ENCODE measurements at places on chromosomes 3 and 15.
A peak's percentile ranks its signal among the peaks of the same experiment; 100 is the strongest.

DNA sequence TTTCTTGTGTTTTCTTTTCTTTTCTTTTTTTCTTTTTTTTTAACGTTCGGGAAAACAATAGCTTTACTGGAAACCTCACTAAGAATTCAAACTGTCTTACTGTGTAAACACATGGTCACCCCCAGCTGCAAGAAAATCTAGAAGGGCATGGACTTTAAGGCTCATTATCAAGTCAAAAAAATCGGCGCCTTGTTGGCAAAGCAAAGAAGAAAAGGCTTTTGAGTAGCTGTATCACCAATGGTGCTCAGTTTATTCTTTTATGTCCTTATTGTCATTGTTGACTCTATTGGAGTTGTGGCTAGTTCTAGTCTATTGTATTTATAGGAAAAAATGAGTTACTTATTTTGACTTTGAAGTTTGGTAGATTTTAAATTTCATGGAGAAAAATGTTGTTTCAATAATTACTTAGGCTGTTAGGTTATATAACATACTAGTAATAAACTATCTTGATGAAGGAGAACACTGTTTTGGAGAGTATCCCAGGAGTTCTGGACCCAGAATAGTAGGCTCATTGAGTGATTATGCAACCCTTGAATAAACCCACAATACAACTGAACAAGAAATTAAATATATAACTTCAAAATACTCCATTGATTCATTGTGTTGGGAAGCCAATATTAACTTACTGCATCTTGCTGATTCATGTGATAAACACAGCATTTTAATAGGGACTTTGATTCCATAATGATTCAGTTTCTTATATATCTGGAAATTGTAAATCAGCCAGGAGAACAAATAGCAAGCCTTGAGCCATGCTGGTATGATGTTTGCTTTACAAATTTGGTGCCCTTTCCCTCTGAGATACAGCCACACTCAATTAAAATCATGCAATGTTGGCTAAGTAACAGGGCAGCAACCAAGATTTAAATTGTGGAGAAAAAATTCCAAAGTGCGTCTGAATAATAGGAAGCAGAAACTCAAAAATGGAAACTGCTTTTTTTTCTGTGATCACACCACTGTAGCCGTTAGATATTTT lies 27.8 kb upstream of the GOLIM4 start:
- DNase-seq, result no peak

- no peak for DNase-seq
These were observed 168.4 kb upstream of the WNT5A start for GRCh38 chr3:55655544-55655943.

GRCh38 chr15:100683434-100683833 lies 81.0 kb downstream of the ASB7 start:
- no peak for DNase-seq

GRCh38 chr3:148208975-148209374 lies 488.7 kb upstream of the AGTR1 start:
- DNase-seq, result no peak

DNA sequence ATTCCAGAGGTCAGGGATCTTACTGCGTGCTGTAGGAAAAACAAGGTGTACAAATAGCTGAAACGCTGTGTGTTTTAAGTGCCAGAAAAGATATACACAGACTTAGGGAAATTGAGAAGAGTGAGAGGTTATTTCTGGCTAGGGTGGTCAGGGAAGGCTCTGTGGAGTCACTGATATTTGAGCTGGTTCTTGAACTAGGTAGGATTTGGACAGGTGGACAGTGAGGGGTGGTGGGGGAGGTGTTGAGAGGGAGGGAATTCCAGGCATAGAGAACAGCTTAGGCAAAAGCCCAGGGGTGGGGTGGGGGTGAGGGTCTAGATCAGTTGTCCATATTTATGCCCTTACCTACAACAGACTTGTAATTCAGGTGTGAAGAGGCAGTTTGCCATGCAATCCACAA lies 7.0 kb downstream of the SEMA6D start:
- no peak for DNase-seq

- DNase-seq, result peak; percentile 48
These were observed 79.4 kb upstream of the ATP11B start for GRCh38 chr3:182713743-182714517.

- no peak for DNase-seq
These were observed 70.2 kb upstream of the MYZAP start for GRCh38 chr15:57521503-57521902.

DNA sequence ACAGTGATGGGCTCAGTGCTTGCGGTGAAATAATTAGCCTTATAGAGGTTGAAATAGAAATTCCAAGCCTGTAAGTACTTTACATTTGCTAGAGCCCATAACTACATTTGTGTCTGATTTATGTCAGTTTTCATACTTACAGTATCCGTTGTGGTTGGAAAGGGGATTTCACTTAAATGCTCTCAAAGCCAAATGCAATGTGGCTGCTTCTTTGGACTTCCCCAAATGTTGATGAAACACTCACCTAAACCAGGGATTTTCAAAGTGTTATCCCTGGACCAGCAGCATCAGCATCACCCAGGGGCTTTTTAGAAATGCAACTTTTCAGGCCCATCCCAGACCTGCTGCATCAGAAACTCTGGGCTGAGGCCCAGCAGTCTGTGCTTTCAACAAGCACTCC lies 378.7 kb downstream of the MCTP2 start:
- DNase-seq, result no peak

- no peak for DNase-seq
These were observed 112.6 kb downstream of the SQOR start for GRCh38 chr15:45747426-45747825.

DNA sequence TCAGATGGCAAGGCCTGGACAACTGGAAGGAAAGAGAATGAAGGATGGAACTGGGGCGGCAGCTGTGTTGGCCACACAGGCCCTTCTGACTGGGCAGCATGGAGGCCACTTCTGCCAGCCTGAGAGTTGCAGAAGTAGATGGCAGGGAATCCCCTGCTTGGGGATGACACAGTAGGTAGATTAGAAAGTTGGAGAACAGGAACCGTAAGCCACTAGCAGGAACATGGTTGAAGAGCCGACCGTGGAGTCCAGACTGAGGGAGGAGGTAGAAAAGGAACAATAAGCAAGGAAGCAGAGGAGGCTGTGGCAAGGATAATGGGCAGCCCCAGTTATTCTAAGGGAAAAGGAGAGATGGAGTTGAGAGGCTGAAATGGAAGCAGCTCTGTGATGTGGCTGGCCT lies 26.4 kb upstream of the ZNF774 start:
- DNase-seq, result no peak

GRCh38 chr15:82177291-82178010 lies 85.1 kb downstream of the EFL1 start:
- DNase-seq, result peak; percentile 18

- DNase-seq, result peak; percentile 77
These were observed 25.4 kb downstream of the ADPGK start for GRCh38 chr15:72758182-72758581.

DNA sequence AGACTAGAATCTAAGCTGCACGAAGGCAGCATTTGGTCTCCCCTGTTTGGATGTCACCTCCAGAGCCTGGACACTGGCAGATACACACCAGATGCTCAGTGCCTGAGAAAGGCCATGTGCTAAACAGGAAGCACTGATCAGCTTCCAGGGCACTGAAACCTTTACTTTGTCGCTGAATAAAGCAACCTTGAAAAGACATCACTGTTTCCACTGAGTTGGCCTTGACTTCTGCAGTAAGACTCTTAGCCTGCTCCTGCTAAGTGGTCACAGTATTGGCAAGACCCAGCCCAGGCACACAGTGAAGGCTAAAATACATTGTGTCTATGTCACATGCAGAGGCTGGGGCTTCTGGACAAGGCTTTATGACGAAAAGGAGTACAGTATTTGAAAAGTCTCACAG lies 104.3 kb upstream of the ICE2 start:
- DNase-seq, result no peak

DNA sequence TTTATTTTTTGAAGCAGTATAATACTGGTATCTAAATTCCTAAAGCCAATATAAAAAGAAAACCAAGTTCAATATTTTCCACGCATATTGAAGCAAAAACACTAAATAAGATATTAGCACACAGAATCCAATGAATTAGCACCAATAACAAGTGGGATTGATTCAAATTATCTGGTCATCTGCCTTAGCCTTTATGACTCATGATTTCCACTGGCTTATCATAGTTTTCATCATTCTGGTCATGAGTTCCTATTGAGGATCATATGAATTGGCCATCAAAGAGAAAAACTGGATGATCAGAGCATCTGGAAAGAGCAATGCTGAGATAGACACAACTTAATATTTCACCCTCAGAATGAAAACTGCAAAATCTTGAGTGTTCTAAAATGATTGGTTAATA lies 809.9 kb downstream of the MCTP2 start:
- no peak for DNase-seq

- no peak for DNase-seq
These were observed 34.7 kb downstream of the GRAMD1C start for GRCh38 chr3:113873293-113873692.

- DNase-seq, result no peak
These were observed 10.1 kb downstream of the AADACL2 start for GRCh38 chr3:151743855-151744254.

DNA sequence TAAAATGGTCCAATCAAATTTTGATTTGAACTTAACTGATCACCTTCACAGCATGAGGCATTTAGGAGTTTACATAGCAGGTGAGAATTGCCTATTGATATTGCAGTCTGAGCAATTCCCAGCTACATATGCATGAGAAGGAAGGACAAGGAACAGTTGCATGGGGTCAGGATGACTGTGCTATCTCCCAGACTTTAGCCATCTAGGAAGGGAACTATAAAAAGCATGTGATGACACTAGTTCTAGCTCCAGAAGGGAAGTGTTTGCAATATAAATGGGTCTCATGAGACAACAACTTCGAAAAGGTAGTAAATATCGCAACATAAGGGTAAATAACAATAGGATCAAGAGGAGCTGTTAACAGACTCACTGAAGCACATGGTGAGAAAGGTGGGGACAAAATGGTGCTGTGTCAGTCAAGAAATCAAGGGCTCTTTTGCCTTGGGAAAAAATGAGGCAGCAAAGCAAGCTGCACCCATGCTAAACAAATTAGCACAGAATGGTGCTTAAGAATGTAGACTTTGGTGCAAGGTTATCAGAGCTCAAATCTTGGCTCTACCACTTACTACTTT lies 90.4 kb upstream of the SLC2A2 start:
- no peak for DNase-seq

- DNase-seq, result no peak
These were observed 74.1 kb downstream of the MSL2 start for GRCh38 chr3:136122006-136122405.

DNA sequence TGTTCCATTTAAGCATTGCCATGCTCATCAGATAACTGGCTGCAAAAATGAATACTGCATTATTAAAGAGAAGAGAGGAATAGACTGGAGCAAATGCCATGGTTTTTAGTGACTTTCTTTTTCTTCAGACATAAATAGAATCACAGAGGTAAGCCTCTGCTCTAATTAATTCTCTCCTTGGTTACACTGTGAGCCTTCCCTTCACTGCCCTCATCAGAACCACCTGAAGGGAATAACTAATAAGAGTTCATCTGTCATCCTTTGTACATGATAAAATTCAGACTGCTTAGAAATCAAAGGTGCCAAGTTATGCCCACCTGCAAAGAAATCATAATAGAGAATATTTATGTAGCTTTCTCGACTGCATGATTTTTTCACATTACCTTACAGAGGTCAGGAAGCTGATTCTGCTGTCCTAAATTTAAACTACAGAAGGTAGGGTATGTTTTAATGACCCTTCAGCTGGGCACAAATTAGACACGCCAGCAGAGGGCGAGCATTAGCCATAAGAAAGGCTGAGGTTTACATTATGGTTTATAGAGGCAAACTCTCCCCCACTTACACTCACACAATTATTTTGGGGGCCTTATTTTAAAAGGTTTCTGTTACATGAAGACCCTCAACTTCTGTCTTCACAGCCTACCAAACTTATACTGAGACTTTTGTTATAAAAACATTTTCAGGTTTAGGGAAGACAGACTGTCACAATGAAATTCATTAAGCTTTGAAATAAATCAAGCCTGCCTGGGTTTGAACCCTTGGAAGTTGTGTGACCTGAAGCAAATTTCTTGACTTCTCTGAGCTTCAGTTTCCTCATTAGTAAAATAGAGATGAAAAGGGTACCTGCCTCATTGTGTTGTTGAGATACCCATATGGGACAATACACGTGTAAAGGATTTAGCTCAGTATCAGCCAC lies 15.3 kb upstream of the UNC13C start:
- peak; percentile 6 for DNase-seq

- DNase-seq, result no peak
These were observed 114.8 kb downstream of the EOMES start for GRCh38 chr3:27607370-27607769.

DNA sequence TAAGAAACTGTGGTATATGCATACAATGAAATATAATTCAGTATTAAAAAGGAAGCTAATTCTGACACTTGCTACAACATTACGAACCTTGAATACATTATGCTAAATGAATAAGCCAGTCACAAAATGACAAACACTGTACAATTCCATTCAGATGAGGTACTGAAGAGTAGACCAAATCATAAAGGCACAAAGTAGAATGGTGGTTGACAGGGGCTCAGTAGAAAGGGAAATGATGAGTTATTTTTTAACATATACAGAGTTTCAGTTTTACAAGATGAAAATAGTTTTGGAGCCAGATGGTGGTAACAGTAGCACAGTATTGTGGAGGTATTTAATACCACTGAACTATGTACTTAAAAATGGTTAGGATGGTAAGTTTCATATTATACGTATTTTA lies 254.6 kb upstream of the RBMS3 start:
- no peak for DNase-seq

DNA sequence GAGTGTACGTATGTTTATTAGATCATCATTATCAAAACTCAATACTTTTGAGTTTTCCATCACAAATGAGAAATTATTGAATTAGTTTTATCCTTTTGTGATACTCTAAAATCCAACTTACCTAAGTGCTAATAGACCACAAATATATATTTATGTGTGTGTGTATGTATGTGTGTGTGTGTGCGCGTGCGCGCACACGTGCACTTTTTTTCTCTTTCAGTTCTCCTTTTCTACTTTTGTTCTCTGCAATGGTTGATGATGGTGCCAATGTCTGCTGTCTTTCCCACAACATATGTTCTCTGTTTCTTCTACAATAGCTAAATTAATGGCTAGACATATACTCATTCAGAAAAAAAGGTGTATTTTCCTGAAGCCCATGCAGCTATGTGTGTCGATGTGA lies 571.6 kb upstream of the ARPP21 start:
- no peak for DNase-seq

GRCh38 chr3:159861369-159861987 lies 127.2 kb upstream of the IL12A start:
- no peak for DNase-seq

DNA sequence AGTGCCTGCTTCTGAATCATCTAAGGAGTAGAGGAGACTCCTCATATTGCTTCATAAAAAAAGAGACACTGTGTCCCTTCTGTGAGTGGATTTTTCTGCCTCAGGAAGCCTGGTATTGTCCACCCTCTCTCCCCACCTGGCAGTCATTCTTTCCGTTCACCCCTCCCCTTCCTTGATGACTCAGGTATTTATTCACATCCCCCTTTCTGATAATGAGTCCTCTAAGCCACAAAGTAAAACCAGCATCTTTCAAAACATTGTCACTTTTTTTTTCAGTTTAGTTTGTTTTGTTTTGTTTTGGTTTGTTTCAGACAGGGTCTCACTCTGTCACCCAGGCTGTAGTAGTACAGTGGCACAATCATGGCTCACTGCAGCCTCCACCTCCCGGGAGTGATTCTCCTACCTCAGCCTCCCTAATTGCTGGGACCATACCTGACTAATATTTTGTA lies 65.2 kb upstream of the UBE2E1 start:
- peak; percentile 46 for DNase-seq

All from RCC 7860 (cell line).